ENCODE measurements at places on chromosomes 13 and 19. TPM values are rescaled to one million over a fixed set of nuclear protein-coding genes. Genes with fewer than 3 reads are reported as not detected.

The RFPL4A gene
- not detected for total RNA-seq

The ZNF69 gene
- total RNA-seq, result 12.1 TPM

The SOHLH2 gene
- total RNA-seq, result 0.43 TPM

The ALG5 gene
- total RNA-seq, result 36.4 TPM

The MBD3L2 gene
- total RNA-seq, result not detected

DNA sequence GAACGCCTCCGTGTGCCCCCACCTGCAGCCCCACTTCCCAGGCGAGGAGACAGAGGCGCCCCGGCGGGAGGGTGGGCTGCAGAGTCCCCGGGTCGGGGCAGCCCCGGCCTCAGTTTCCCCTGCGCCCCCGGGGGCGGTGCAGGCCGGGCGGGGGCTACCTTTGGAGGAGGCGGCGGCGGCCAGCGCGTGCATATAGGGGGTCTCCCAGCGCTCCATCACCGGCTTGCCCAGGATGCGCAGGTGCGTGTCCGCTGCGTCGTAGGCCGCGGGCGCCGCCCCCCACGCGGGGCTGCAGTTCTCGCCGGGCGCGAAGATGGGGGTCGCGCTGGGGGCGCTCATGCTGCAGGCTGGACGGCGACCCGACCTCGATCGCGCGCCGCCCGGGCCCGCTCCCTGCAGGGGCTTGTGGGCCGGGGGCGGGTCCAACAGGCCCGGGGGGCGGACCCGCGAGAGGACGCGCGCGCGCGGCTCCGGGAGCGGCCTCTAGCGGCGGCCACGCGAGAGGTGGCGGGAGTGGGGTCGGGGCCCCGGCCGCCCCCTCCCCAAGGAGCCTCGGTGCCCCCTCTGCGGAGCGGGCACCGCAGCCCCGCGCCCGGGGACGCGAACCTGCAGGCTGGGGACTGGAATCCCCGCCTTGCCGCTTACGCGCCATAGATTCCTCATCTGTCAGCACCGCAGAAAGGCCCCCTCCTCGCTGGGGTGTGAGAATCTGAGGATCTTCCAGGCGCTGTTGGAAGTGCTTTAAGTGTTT, at the start of gene GAMT:
Gene GAMT (minus strand): TSS at position 405 of the 751 bp plus-strand sequence. CDS start 66 bp downstream, at position 339.
- no peak for DNase-seq

- DNase-seq, result peak; percentile 60
Observed at GRCh38 chr13:100542826-100543156, 45.8 kb downstream of the GGACT start.

- no peak for DNase-seq
Observed at GRCh38 chr19:28285917-28286316, 927.0 kb downstream of the UQCRFS1 start.

- DNase-seq, result no peak
Observed at GRCh38 chr19:10862561-10863106, 8.7 kb upstream of the CARM1 start.

DNA sequence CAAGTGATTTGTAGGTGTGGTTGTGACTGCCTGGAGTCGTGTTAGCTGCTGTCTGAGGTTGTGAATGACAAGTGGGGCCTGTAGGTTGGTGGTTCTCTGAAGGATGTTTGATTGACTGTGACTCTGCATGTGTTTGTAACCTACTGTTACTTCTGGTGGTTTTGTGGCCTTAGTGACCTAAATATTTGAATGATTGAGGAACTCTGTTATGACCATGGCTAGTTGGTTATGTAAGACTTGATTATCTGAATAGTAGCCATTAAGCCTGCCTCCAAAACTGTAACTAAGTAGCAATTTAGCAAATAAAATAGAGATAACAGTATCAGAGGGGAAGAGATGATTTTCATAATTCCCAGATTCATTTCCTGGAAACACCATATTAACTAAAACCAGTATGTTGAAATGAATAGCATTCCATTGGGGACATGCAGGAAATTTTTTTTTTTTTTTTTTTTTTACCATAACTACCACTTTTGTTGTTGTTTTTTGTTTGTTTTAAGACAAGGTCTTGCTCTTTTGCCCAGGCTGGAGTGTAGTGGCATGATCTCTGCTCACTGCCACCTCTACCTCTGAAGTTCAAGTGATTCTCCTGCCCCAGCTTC, 865 bp downstream of the ZNF382 start:
- no peak for DNase-seq

- no peak for DNase-seq
Observed at GRCh38 chr19:31594701-31595100, 245.5 kb upstream of the TSHZ3 start.

Data from fibroblast of villous mesenchyme (primary cell).